ENCODE measurements at places on chromosomes 5 and 9. TPM values are rescaled to one million over a fixed set of nuclear protein-coding genes. Genes with fewer than 3 reads are reported as not detected.

Gene MSMP
- not detected for total RNA-seq

Gene CTNND2
- total RNA-seq, result 3.0 TPM

Gene ENTPD2
- total RNA-seq, result 0.41 TPM

Gene SAPCD2
- 10.5 TPM for total RNA-seq

Gene GABRA1
- total RNA-seq, result 0.73 TPM

Gene PKD2L2
- total RNA-seq, result 1.1 TPM
